ENCODE measurements at places on chromosomes 4 and X. TPM values are rescaled to one million over a fixed set of nuclear protein-coding genes. Genes with fewer than 3 reads are reported as not detected.

The HSFX1 gene
- total RNA-seq = 5.2 TPM

The MGARP gene
- total RNA-seq = 3.0 TPM

The NR3C2 gene
- 0.56 TPM for total RNA-seq

The FAT4 gene
- total RNA-seq = 5.6 TPM

The SHROOM4 gene
- 1.8 TPM for total RNA-seq

Data from cardiac muscle cell (in vitro differentiated cells and primary cell).